Endothelial cell of umbilical vein (primary cell): ENCODE measurements at places on chromosomes 3 and 15. TPM values are rescaled to one million over a fixed set of nuclear protein-coding genes. Genes with fewer than 3 reads are reported as not detected.
A peak's percentile ranks its signal among the peaks of the same experiment; 100 is the strongest.

GRCh38 chr3:25520926-25521559, 93.0 kb downstream of the RARB start:
- no peak for DNase-seq

GRCh38 chr15:31476236-31476810, 149.7 kb downstream of the KLF13 start:
- DNase-seq: no peak

DNA sequence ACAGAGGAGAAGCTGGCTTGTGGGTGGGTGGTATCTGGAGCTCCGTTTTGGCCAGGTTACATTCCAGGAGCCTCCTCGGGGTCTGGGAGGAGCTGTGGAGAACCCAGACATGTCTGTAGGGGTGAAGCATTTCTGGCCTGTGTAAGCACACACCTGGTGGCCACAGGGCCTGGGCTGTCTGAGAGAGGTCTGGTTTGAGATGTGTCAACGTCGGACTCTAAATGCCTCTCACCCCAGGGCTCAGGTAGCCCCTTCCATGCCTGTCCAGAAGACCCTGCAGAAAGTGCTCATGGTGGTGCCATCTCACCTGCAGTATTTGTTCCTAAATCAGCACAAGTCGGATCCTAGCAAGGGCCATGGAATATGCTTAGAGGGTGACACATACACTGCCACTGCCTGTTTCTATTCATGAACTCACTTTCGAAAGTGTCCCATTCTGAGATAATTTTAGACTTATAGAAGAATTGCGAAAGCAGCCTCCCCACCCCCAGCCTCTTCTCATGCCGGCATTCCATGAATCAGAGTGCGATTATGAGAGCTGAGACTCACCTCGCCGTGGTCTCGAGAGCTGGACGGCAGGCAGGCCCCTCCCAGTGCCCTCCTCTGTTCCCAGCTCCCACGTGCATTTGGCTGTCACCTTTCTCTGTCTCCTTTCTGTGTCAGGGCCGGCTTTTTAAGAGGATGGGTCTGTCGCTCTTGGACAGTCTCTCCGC, 63.7 kb downstream of the KLF15 start:
- DNase-seq: no peak

- DNase-seq: peak; percentile 73
Measured at GRCh38 chr3:68876112-68876713, 56.1 kb downstream of the TAFA4 start.

DNA sequence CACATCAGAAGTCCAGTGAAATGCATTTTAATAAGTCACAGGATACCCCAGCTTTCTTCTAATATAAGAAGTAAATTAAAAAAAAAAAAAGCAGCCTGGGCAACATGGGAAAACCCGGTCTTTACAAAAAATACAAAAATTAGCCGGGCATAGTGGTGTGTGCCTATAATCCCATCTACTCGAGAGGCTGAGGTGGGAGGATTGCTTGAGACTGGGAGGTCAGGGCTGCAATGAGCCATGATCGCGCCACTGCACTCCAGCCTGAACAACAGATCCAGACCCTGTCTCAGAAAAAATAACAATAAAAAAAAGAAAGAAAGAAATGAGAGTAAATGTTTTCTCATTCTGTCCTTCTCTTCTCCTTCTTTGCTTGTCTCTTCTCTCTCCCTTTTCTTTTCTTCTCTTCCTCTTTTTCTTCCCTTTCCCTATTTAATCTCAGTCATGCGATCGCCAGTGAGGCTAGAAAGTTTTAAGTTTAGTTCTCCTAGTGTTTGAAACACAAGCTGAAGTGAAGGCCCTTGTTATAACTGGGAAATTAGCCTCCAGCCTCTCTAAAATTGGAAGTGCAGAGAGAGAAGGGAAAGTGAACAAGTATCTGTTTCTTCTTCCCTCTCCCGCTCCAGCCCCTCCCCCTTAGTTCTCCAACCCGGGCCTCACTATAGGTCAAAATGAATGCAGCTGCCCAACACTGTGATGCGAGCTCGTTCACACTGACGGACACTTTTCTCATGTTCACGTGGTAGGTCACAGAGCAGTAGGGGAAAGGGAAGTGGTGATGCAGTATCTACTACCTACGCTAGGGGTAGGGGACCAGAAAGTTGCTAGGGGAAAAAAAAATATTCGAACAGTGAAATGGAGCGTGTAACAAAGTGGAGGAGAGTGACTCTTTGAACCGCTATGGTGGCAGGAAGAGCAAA, 23.5 kb upstream of the TSC22D2 start:
- DNase-seq: no peak

DNA sequence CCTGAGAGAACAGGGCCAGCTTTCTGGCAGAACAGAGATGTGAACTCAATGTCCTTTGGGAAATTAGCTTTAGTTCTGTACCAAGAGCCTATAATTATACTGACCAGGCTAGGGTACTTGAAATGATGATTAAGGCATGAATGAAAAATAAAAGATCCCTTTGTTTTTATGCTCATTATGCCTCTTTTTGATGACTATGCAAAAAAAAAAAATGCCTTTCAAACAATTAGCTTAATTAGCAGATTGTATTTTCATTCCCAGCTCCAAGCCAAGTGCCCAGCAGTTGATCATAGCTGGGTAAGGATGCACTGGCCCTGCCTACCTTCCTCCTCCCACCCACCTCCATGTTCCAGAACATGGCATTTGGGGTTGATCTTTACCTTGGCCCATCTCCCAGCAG, 56.8 kb downstream of the LYZL4 start:
- no peak for DNase-seq

GRCh38 chr3:184459355-184459754, 79.5 kb downstream of the CHRD start:
- peak; percentile 95 for DNase-seq

GRCh38 chr3:132456571-132456970, 39.3 kb downstream of the DNAJC13 start:
- no peak for DNase-seq

- no peak for DNase-seq
Measured at GRCh38 chr3:193813501-193813830, 220.5 kb downstream of the OPA1 start.

GRCh38 chr15:39886418-39886817, 33.6 kb downstream of the GPR176 start:
- no peak for DNase-seq

GRCh38 chr3:142705198-142705597, 18.6 kb upstream of the TRPC1 start:
- DNase-seq: no peak

The IGF2BP2 gene
- 122 and 130 TPM in 2 replicates for total RNA-seq

The CPLX3 gene
- 0.16 TPM in 1 of 2 replicates, not detected in the other for total RNA-seq

The RGMA gene
- total RNA-seq: 0.13 TPM in 1 of 2 replicates, not detected in the other

The CTXN2 gene
- 0.14 TPM in 1 of 2 replicates, not detected in the other for total RNA-seq

The TUSC7 gene
- not detected in 2 replicates for total RNA-seq

The ZCWPW2 gene
- 0.40 TPM in 1 of 2 replicates, not detected in the other for total RNA-seq

The RHOV gene
- total RNA-seq: 0.18 and 0.20 TPM in 2 replicates

The GOLGA6B gene
- total RNA-seq: not detected in 2 replicates

The ASB14 gene
- not detected in 2 replicates for total RNA-seq

The LRRIQ4 gene
- total RNA-seq: not detected in 2 replicates
